ENCODE measurements at places on chromosomes 1 and 21. TPM values are rescaled to one million over a fixed set of nuclear protein-coding genes. Genes with fewer than 3 reads are reported as not detected.
A peak's percentile ranks its signal among the peaks of the same experiment; 100 is the strongest.

GRCh38 chr1:6352138-6352563, 41.4 kb downstream of the ACOT7 start:
- no peak for DNase-seq

- DNase-seq, result no peak
Observed at GRCh38 chr1:93840956-93841482, 38.0 kb downstream of the DNTTIP2 start.

DNA sequence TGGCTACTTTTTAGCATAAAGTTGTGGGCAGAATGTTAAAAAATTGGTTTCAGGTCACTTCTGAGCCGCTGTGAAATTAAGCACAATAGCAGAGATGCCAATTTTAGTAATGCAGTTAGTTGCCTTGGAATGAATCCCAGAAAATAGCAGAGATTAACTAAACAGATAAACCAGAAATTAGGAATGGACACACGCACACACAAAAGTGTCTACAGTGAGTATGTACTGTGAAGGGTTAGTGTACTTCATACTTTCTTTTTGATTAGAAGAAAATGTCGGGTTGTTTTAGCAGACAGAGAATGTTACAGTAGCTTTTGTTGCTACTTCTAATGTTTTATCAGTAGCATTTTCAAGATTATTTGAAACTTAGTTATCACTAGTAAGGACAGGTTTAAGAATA, 106.7 kb downstream of the LEPR start:
- DNase-seq, result no peak

- no peak for DNase-seq
Observed at GRCh38 chr1:3662080-3662671, 9.9 kb downstream of the TP73 start.

- DNase-seq, result peak; percentile 54
Observed at GRCh38 chr1:174157157-174157806, 2.0 kb upstream of the RABGAP1L start.

- no peak for DNase-seq
Observed at GRCh38 chr1:6271554-6271953, 10.7 kb upstream of the GPR153 start.

DNA sequence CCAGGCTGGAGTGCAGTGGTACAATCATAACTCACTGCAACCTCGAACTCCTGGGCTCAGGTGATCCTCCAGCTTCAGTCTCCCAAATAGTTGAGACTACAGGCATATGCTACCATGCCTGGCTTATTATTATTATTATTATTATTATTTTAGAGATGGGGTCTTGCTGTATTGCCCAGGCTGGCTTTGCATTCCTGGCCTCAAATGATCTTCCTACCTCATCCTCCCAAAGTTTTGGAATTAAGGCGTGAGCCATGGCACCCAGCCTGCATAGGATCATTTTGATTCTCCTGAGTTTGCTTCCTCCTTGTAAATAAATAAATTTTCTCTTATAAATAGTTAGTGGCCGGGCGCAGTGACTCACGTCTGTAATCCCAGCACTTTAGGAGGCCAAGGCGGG, 6.2 kb downstream of the DDI2 start:
- no peak for DNase-seq

DNA sequence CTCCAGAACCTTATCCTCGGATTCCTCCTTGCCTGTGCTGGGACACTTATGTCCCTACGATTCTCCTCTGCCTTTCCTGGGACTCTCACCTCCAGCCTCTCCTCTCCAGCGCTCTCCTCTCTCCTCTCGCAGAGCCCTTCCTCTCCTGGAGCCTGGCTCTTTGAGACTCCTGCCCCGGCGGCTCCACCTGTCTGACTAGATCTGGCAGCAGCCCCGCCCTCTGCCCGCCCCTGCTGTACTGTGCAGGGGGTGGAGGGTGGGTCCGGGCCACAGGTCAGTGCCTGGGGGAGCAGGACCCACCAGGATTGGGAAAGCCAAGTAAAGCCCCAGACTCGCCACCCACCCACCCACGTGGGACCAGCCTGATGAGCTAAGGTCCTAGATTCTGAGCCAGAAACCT, 1.6 kb downstream of the ELOVL1 start:
- DNase-seq, result peak; percentile 31

Gene GBP4
- not detected for total RNA-seq

Gene ANKRD65
- total RNA-seq, result not detected
